ENCODE measurements at places on chromosomes 2 and 18. TPM values are rescaled to one million over a fixed set of nuclear protein-coding genes. Genes with fewer than 3 reads are reported as not detected.

The DSC2 gene
- under 0.01 TPM for total RNA-seq

The BIRC6 gene
- total RNA-seq, result 127 TPM

The SERPINB12 gene
- not detected for total RNA-seq

The SLC16A14 gene
- total RNA-seq, result 0.25 TPM

The ALPI gene
- total RNA-seq, result not detected

The ARPC2 gene
- total RNA-seq, result 256 TPM

The GALNT3 gene
- total RNA-seq, result under 0.01 TPM

The DAW1 gene
- not detected for total RNA-seq

The DBI gene
- total RNA-seq, result 77.0 TPM

The RESP18 gene
- not detected for total RNA-seq

The SLC25A12 gene
- 9.9 TPM for total RNA-seq

The PLEK gene
- under 0.01 TPM for total RNA-seq

The ODC1 gene
- 36.8 TPM for total RNA-seq

The ZNF407 gene
- 14.7 TPM for total RNA-seq

The GIGYF2 gene
- 44.1 TPM for total RNA-seq

The GLI2 gene
- under 0.01 TPM for total RNA-seq

The APLF gene
- 6.4 TPM for total RNA-seq

The PPP4R1 gene
- 99.0 TPM for total RNA-seq

The CHRND gene
- not detected for total RNA-seq

The PEX13 gene
- total RNA-seq, result 37.9 TPM

The CCDC121 gene
- 1.0 TPM for total RNA-seq

The MYL12A gene
- 1,001 TPM for total RNA-seq

The PRKAG3 gene
- not detected for total RNA-seq

The PLB1 gene
- total RNA-seq, result 0.26 TPM

The GAREM1 gene
- total RNA-seq, result 0.25 TPM

The SLC14A1 gene
- not detected for total RNA-seq

The ACTG2 gene
- total RNA-seq, result not detected

The TXNDC2 gene
- total RNA-seq, result not detected

The CD28 gene
- under 0.01 TPM for total RNA-seq

The GATA6 gene
- 0.51 TPM for total RNA-seq

The PLA2R1 gene
- total RNA-seq, result 26.9 TPM

The CNDP1 gene
- not detected for total RNA-seq

The TSPYL6 gene
- not detected for total RNA-seq

The CNOT11 gene
- total RNA-seq, result 18.5 TPM

The CPSF3 gene
- total RNA-seq, result 37.7 TPM

The PASK gene
- total RNA-seq, result 13.0 TPM

The NOL4 gene
- not detected for total RNA-seq

The MYO3B gene
- not detected for total RNA-seq

The SAG gene
- under 0.01 TPM for total RNA-seq

The IKZF2 gene
- total RNA-seq, result 0.51 TPM

The TRIM43 gene
- total RNA-seq, result not detected

The CYP26B1 gene
- total RNA-seq, result not detected

The OSBPL6 gene
- 8.7 TPM for total RNA-seq

The SP140 gene
- not detected for total RNA-seq
